ENCODE measurements at places on chromosomes 16 and 17. TPM values are rescaled to one million over a fixed set of nuclear protein-coding genes. Genes with fewer than 3 reads are reported as not detected.

Gene IGFALS
- 1.3 TPM for polyA plus RNA-seq

Gene TBL3
- 39.0 TPM for polyA plus RNA-seq

Gene WDR45B
- 118 TPM for polyA plus RNA-seq

Gene PRAC2
- not detected for polyA plus RNA-seq

Gene RNF43
- 0.92 TPM for polyA plus RNA-seq

Gene CLDN7
- 1.3 TPM for polyA plus RNA-seq

Gene HOXB1
- 0.32 TPM for polyA plus RNA-seq

Gene EFCAB5
- 2.2 TPM for polyA plus RNA-seq

Gene PERCC1
- 0.35 TPM for polyA plus RNA-seq

Gene NHERF2
- polyA plus RNA-seq = 83.5 TPM

Gene KRT9
- not detected for polyA plus RNA-seq

Gene G6PC1
- polyA plus RNA-seq = 0.11 TPM

Gene ARSG
- polyA plus RNA-seq = 9.2 TPM

Gene SECTM1
- polyA plus RNA-seq = 2.7 TPM

Gene BCL7C
- 48.2 TPM for polyA plus RNA-seq

Gene SPATA22
- 0.63 TPM for polyA plus RNA-seq

Gene EXOSC6
- 26.5 TPM for polyA plus RNA-seq

Gene CARD14
- polyA plus RNA-seq = 1.3 TPM

Gene ATP1B2
- 332 TPM for polyA plus RNA-seq

Gene TMEM238L
- polyA plus RNA-seq = 0.30 TPM

Gene SYT17
- polyA plus RNA-seq = 35.1 TPM

Gene GNPTG
- polyA plus RNA-seq = 127 TPM

Gene GFAP
- polyA plus RNA-seq = 2,649 TPM

Gene PMFBP1
- polyA plus RNA-seq = 2.9 TPM
